Vagina (tissue), 2 donors: ENCODE measurements at places on chromosomes 3 and 15.

DNA sequence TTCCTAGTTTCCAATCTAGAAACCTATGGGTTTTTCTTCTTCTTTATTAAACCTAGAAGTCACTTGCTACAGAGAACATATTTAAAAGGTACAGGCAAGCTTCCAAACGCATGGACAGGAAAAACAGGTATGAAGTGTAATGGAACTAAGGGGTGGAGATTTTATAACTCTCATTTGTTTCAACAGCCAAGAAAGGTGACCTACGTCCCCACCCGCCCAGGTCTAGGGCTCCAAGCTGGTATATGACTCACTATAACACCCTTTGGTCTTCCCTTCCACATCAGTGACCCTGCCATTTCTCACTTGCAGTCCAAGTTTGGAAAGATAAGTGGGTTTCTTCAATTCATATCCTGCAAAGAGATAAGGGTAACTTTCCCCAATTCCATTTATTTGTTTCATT lies 6.0 kb upstream of the LIPH start:
- DNase-seq: no peak

GRCh38 chr3:31502803-31503221 lies 29.9 kb upstream of the STT3B start:
- DNase-seq: no peak

- DNase-seq: no peak
Observed at GRCh38 chr15:94700211-94700610, 468.9 kb downstream of the MCTP2 start.

GRCh38 chr3:107753494-107753893 lies 230.7 kb downstream of the BBX start:
- DNase-seq: no peak

- DNase-seq: no peak
Observed at GRCh38 chr3:123725652-123726400, 141.0 kb upstream of the HACD2 start.

GRCh38 chr3:132979606-132980005 lies 58.6 kb upstream of the TMEM108 start:
- no peak for DNase-seq

- DNase-seq: no peak
Observed at GRCh38 chr3:11580645-11581044, 63.1 kb downstream of the VGLL4 start.

DNA sequence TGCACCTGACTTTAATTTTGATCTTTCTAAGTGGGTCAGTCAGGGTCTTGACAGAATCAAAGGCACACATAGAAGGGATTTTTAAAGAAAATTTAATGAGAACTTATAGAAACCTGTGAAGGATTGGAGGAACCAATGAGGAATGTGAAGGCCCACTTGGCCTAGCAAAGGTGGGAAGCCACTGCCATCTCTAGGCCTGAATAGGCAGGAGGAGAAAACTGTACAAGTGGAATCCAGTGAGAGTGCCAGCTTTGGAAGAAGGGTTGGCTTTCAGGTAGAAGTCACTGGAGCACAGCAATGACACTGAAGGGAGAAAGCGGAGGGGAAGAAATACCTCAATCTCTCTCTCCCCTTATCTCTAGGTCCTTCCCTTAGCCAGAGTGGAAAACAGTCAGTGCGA lies 380.7 kb upstream of the KCNMB2 start:
- no peak for DNase-seq

GRCh38 chr15:44317423-44318058 lies 29.0 kb downstream of the GOLM2 start:
- DNase-seq: no peak

DNA sequence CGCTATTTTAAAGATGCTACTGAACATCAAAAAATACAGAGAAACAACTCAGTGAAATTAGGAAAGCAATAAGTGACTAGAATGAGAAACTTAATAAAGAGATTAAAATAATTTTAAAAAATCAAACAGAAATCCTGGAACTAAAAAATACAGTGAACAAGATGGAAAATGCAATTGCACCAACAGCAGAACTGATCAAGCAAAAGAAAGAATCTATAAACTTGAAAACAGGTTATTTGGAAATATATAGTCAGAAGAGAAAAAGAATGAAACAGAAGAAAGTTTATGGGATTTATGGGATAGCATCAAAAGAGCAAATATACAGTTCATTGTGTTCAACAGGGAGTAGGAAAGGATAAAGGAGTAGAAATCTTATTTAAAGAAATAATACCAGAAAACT lies 53.3 kb downstream of the MEX3B start:
- no peak for DNase-seq

GRCh38 chr3:49098429-49098828 lies 4.6 kb upstream of the QRICH1 start:
- no peak for DNase-seq

DNA sequence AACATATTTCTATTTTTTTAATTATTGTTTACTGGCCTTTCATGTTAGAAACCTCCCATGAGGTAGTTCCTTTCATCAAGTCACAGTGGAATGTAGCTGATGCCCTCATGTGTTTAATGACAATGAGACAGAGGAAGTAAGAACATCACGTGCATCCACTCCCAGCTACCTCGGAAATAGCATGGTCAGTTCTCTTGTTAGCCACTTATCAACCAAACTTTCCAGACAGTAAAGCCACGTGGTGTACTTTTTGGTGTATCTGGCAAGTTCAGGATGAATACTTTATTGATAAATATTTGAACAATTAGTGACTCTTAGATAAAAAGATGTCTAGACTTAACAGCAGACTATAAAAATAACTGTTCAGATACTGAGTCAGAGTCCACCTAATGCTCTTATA lies 781.7 kb downstream of the MECOM start:
- DNase-seq: no peak

DNA sequence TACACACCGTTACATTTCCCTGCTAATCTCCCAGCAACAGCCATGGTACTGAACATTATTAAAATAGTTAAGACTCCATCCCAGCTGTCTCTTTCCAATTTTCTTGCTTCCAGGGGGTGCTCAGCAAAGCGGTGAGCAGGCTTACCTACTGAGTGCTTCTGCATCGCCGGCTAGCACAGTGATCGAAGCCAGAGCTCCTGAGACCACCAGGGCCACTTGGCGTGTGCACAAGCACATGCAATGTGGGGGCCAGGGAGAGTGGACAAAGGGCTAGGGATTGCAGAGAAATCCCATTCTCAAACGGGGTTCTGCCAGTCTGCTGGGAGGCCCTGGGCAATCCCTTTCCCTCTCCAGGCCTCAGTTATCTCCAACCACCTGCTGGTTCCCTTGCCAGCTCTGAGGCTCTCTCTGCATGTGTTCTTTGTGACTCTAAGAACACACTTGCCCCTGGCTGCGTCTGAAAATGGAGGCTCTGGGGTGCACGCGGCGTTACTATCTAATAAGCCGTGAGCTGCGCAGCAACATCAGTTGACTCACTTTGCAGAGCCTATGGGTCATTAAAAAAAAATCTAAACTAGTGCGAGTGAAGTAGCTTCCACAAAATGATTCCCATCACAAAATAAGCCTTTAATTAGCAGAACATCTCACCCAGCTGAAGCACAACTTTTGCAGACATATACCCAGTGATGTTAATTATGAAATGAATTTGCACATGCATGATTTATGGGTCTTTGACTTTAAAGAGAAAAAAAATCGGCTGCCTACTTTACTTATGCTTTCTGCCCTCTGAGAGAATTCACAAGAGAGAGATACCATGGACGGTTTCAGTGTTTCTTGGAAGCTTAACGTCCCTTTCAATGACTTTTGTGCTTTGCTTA lies 271.5 kb downstream of the TLE3 start:
- no peak for DNase-seq

DNA sequence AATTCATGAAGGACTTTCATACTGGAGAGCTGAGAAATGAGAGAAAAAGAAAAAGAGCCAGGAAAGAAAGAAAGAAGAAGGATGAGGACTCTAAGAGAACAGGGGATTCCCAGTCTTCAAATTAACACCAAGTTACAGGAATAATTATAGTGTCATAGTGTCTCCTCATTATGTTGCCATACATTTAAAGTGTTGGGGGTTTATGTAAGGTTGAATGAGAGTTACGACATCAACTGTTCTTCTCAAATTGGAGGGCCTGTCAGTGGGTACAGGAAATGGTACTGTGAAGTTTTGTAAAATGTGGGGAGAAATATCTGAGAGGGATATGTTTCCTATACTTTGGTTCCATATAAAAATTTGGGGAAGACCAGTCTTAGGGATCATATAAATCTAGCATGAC lies 12.3 kb upstream of the CD200 start:
- no peak for DNase-seq

DNA sequence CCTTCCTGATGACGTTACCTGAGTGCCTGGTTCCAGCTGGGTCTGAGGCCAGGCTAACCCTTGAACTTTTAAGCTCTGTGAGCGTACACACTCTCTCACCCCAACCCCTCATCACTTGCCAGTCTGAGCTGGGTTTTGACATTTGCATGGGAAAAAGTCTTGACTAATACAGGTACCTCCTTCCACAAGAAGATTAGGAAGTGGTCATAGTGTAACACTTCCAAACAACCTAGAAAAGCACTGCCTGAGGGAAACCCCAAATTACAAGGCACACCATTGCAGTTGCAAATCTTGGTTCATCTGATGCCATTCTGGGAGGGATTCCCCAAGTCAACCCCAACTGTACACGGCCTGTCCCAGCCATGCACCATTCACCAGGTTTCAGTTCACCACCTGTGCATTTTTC lies 499.8 kb downstream of the FOXP1 start:
- no peak for DNase-seq

DNA sequence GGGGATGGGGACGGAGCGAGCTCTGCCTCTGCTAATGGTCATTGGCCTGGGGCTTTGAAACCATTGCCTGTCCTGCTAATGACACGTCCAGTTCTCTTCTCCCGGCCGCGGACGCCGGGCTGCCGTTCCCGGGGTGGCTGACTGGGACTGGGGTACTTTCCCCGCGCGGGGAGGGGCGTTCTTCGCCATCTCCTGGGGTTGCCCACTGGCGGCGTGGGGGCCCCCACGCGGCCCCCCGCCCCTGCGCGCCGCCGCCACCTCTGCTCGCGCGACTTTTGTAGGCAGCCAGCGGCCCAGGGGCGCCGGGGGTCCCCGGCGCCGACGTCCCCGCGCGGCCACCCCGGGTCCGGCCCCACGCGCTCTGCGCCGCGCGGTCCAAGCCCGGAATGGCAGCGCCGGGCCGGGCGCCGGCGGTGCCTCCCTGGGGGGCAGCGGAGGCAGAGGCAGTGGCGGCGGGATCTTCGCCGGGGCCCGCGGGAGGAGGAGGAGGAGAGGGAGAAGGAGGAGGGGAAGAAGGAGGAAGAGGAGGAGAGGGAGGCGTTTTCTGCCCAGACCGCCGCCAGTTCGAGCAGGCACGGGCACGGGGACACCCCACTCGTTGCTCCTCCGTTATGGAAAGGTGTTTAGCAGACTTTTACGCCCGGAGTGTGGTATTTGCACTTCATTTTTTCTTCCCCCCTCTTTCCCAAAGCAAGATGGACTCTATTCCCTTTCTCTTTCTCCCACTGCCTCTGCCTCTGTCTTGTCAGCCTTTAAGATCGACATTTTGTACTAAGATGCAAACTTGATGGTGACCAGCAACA lies 2.3 kb downstream of the BBX start:
- DNase-seq: no peak

DNA sequence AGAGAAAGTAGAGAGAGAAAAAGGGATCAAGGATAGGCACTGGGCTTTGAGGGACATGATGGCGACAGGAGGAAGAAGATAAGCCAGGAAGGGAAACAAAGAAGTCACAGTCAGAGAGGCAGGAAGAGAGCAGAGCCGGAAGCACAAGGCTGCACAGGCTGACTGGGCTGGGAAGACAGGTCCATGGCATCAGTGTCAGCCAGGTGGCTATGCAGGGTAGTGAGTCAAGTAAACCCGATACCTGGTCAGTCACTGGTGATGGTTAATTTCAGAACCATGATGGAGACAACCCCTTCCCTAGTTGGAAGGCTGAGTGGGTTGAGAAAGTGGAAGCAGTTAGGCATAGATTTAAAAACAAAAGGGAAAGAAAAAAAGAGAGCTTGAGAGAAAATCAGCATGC lies 203.8 kb downstream of the EPHB1 start:
- no peak for DNase-seq

- no peak for DNase-seq
Observed at GRCh38 chr15:38128921-38129320, 123.7 kb upstream of the SPRED1 start.

- DNase-seq: no peak
Observed at GRCh38 chr3:45215466-45215865, 10.6 kb downstream of the TMEM158 start.
